ENCODE measurements at places on chromosomes 11 and 22. TPM values are rescaled to one million over a fixed set of nuclear protein-coding genes. Genes with fewer than 3 reads are reported as not detected.

The SYT12 gene
- total RNA-seq, result 0.27 TPM

The APOL4 gene
- 12.1 TPM for total RNA-seq

The IFITM1 gene
- 20.2 TPM for total RNA-seq

The UBQLNL gene
- total RNA-seq, result 1.2 TPM

The RAB39A gene
- total RNA-seq, result 16.5 TPM

The RPUSD4 gene
- total RNA-seq, result 34.6 TPM

The MIOX gene
- not detected for total RNA-seq

The CASP5 gene
- total RNA-seq, result not detected

The HMBS gene
- 7.9 TPM for total RNA-seq

The B4GALNT4 gene
- total RNA-seq, result 71.6 TPM

The DLG2 gene
- 73.8 TPM for total RNA-seq

The C22orf31 gene
- total RNA-seq, result 0.82 TPM

The CCDC188 gene
- 1.4 TPM for total RNA-seq

The OR2AT4 gene
- not detected for total RNA-seq

The USP47 gene
- 196 TPM for total RNA-seq

The ARHGAP20 gene
- 13.7 TPM for total RNA-seq

The C11orf16 gene
- total RNA-seq, result not detected

The HIC2 gene
- total RNA-seq, result 11.3 TPM

The SLC6A5 gene
- 0.99 TPM for total RNA-seq

The RELA gene
- 24.5 TPM for total RNA-seq

The ANGPTL5 gene
- 0.93 TPM for total RNA-seq

The CHADL gene
- 6.0 TPM for total RNA-seq

The TMPRSS4 gene
- 7.7 TPM for total RNA-seq

The PRR5 gene
- 19.2 TPM for total RNA-seq

The CHRNA10 gene
- total RNA-seq, result 0.88 TPM

The LRP4 gene
- 31.1 TPM for total RNA-seq

The BBOX1 gene
- 2.5 TPM for total RNA-seq

The ZNF214 gene
- total RNA-seq, result 18.0 TPM

The CABP7 gene
- 2.3 TPM for total RNA-seq

The OR2AG1 gene
- not detected for total RNA-seq

The SUSD2 gene
- total RNA-seq, result 2.6 TPM

The ABTB2 gene
- total RNA-seq, result 17.5 TPM

The CARD18 gene
- total RNA-seq, result 0.88 TPM

The RASSF10 gene
- total RNA-seq, result 2.0 TPM

The SYTL2 gene
- total RNA-seq, result 53.6 TPM

The TIMM10 gene
- 18.0 TPM for total RNA-seq

The MISFA gene
- total RNA-seq, result 1.5 TPM

The PHETA2 gene
- total RNA-seq, result 18.1 TPM

The APOBEC3H gene
- not detected for total RNA-seq

The MYBPC3 gene
- 0.11 TPM for total RNA-seq

The LARGE1 gene
- total RNA-seq, result 45.8 TPM

The CRYBB2 gene
- total RNA-seq, result 777 TPM

The TXN2 gene
- total RNA-seq, result 21.8 TPM

The EFCAB6 gene
- 15.9 TPM for total RNA-seq

The SLC22A9 gene
- not detected for total RNA-seq

The CCDC87 gene
- 0.38 TPM for total RNA-seq

The SLC36A4 gene
- total RNA-seq, result 35.3 TPM

The NOX4 gene
- 8.2 TPM for total RNA-seq

The SYT13 gene
- total RNA-seq, result 19.8 TPM

The OR51L1 gene
- total RNA-seq, result not detected

The CYP2R1 gene
- total RNA-seq, result 22.4 TPM

Measured in camera-type eye (tissue), 1 donor.